Retinal pigment epithelial cell (primary cell): ENCODE measurements at places on chromosomes 1 and 21.

DNA sequence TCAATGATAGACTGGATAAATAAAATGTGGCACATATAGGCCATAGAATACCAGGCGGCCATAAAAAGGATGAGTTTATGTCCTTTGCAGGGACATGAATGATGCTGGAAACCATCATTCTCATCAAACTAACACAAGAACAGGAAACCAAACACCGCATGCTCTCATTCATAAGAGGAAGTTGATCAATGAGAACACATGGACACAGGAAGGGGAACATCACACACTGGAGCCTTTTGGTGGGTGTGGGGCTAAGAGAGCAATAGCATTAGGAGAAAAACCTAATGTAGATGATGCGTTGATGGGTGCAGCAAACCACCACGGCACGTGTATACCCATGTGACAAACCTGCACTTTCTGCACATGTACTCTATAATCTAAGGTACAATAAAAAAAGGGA is 883.4 kb upstream of the PRMT6 start:
- DNase-seq, result no peak

GRCh38 chr1:35783055-35783583 is 13.3 kb upstream of the CLSPN start:
- no peak for DNase-seq

DNA sequence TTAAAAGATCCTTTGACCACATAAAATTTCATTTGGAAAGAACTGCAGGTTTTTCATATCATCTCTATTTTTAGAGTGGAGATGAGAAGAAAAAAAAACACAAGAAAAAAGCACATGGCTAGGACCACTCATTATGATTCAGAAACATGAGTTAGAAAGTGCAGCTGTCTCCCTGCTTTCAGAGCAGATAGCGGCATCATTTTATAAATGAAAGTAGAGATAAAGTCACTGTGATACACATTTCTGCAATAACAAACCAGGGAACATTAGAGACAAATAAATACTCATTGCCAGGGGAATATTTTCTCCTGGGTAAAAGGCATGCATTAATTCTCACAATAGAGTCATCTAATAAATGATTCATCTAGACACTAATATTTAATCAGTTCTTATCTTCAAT is 87.5 kb upstream of the PLPPR4 start:
- no peak for DNase-seq

DNA sequence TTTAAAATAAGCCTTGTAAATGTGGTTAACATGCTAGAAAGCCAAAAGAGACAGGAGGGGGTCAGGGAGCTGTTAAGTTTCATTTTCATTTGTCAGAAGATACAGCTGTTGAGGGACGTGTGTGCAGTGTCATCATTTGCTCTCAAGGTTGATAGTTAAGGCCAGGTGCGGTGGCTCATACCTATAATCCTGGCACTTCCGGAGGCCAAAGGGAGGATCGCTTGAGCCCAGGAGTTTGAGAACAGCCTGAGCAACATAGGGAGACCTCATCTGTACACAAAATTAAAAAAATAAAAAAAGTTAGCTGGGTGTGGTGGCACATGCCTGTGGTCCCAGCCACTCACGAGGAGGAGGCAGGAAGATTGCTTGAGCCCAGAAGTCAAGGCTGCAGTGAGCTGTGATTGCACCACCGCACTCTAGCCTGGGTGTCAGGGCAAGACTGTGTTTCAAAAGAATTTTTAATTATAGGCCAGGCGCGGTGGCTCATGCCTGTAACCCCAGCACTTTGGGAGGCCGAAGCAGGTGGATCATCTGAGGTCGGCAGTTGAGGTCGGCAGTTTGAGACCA is 22.7 kb downstream of the ZBTB8OS start:
- no peak for DNase-seq

DNA sequence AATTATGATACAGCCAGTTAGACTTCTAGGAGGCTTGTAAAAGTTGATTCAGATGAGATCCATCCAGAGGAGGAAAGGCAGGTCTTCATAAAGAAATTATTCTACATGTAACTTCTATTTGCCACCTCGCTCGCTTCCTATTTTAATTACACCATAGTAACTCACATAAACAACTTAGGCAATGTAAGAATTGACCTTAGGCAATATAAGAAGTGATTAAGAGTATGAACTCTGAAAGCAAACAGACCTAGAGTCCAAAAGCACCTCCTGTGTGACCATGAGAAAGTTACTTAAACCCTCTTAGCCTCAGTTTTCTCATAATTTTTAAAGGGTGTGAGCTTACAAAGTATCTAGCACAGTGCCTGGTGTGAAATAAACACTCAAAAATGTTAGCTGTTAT is 192.7 kb upstream of the NFIA start:
- no peak for DNase-seq

DNA sequence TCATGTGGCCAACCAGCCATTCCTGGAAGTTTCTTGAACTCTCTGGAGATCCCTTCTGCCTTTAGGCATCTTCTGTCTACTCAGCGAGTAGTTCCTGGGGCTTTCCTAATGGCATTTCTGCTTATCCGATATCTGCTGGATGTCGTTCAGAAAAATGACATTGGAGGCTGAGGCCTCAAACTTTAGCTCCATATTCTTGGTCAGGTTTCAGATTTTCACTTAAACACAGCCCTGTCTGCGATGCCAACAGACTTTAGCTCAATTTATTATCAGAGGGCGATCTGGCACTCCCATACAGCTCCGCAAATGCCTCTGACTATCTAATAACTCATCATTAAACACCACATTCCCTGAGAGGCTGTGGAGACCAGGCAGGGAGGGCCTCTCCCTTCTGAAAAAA is 46.3 kb upstream of the ETS2 start:
- DNase-seq, result no peak
